ENCODE measurements at places on chromosomes 13 and 19. TPM values are rescaled to one million over a fixed set of nuclear protein-coding genes. Genes with fewer than 3 reads are reported as not detected.

The ICAM5 gene
- polyA plus RNA-seq, result 13.6 TPM

The ZNF730 gene
- 12.3 TPM for polyA plus RNA-seq

DNA sequence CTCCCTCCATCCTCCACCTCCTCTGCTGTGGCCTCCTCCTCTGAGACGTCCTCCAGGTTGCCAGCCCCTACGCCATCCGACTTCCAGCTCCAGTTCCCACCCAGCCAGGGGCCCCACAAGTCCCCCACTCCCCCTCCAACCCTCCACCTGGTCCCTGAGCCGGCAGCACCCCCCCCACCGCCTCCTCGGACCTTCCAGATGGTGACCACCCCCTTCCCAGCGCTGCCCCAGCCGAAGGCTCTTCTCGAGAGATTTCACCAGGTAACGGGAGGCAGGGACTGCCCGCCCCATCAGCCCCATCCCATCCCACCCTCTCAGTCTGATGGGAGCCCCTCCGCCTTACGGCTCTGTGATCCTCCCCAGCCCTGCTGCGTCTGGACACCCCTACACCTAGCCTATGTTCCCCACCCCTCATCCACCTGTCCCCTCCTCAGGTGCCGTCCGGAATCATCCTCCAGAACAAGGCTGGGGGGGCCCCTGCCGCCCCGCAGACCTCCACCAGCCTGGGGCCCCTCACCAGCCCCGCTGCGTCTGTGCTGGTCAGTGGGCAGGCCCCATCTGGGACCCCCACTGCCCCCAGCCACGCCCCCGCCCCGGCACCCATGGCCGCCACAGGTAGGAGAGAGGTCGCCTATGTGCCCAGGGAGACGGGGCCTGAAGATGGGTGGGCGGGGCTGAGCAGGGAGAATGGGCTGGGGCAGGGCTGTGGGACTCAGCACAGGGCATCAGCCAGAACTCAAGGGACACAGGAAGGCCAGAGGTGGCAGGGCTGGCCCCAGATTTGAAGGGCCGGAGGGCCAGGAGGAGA lies 18.6 kb upstream of the EHD2 start:
- DNase-seq, result no peak

GRCh38 chr13:18996627-18997051 lies 185.0 kb downstream of the TUBA3C start:
- DNase-seq, result no peak

GRCh38 chr19:49340069-49340864 lies 5.1 kb downstream of the CD37 start:
- peak; percentile 42 for DNase-seq

DNA sequence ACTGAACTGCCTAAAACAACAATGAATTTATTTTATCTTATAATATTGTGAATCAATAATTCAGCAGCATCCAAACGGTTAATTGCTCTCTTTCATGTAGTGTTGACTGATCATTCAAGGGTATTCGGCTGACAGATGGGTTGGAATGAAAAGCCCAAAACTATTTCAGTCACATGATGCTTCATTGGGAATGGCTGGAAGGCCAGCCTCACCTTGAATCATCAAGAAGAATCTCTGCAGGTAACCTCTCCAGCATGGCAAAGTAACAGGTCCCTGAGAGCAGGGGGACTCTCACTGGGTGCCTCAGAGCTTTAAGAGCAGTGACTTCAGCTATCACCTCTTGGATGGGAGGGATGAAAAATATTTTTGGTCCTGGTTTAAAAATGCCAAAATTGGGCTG lies 1395.7 kb downstream of the OLFM4 start:
- DNase-seq, result no peak

GRCh38 chr19:53903055-53903680 lies 5.9 kb upstream of the CACNG7 start:
- DNase-seq, result no peak

- DNase-seq, result peak; percentile 40
Observed at GRCh38 chr19:45638930-45639729, at the start of gene EML2. TSS of gene EML2 (minus strand) at chr19:45639397. CDS start at chr19:45639376, 21 bp downstream.

DNA sequence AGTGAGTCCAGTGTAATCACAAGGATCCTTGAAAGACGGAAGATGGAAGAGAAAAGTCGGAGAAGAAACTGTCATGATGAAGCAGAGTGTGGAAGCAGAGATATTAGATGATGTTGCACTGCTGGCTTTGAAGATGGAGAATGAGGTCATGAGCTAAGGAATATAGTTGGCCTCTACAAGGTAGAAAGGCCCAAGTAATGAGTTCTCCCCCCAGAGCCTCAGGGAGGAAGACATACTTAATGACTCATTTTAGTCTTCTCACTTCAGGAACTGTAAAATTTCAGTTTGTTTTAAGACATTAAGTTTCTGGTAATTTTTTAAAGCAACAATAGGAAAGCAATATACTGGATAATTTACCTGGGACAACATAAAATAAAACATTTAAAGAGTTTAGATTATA lies 1331.5 kb upstream of the PCDH20 start:
- DNase-seq, result no peak

All from right lung (tissue), 10 donors.